ENCODE measurements at places on chromosomes 13 and 19.

DNA sequence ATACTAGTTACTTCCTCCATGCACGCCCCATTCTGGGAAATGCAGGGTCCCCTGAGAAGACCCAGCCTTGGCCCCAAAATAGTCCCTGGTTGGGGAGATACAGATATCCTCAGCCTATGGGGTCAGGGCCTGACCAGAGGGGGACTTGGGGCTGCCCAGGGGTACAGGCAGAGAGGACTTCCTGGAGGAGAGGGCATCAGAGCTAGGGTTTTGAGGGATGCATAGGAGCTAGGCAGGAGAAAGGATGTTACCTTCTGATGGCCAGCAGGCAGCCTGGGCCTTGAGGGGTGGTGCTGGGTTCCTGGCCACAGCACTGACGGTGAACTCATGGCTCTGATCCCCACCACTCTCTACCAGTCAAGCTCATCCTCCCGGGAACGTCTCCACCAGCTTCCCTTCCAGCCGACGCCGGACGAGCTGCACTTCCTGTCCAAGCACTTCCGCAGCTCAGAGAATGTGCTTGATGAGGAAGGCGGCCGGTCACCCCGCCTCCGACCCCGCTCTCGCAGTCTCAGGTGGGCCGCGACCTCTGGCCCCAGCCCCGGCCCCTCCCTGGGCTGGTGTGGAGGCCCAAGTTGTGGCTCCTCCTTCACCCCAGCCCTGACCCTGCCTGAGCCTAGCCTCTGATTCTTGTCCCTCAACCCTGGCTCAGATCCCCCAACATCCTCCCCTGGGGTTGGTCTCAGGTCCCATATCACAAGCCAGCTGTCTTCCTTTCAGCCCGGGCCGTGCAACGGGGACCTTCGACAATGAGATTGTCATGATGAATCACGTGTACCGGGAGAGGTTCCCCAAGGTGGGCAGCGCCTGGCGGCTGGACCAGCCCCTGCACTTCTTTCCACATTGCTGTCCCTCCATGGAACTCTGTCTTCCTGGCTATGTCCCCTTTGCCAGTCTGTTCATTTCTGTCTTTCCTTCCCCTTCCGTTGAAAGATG lies 25.6 kb downstream of the MAST3 start:
- DNase-seq, result no peak

GRCh38 chr13:110055089-110055488 lies 251.9 kb downstream of the COL4A1 start:
- no peak for DNase-seq

- DNase-seq, result no peak
Observed at GRCh38 chr13:45954836-45955800, 97.4 kb downstream of the ZC3H13 start.

DNA sequence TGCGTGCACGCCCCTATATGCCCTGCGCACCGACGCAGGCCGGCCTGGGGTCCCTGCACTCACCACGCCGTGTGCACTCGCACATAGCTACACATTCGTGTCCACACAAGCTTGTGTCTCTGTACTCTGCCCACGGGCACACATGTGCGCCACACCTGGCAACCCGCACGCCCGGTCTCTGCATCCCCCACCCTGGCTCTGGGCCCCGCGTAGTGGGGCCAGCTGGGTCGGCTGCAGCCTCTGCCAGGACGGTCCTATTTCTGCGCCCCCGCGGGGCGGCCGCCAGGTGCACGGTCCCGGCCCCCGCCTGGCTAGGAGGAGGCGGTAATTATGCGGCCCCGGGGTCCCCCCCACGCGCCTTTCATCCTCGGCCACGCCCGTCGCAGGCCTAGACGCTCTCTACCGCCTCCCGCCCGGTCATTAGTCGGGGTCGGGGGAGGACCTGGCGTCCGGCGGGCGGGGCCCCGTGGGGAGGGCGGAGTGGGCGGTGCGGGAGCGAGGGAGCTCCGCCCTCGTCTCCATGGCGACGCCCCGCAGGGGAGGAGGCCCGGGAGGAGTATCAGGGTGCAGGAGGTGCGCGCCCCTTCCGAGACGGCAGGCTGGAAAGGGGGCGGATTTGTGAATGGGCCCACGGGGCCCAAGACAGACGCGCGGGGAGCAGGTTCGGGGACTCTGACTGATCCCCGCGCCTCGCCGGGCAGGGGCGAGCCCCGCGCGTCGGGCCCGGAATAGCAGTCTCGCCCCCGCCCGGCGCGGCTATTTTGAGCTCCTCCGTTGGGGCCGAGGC lies 2.8 kb upstream of the CIRBP start:
- peak; percentile 92 for DNase-seq

DNA sequence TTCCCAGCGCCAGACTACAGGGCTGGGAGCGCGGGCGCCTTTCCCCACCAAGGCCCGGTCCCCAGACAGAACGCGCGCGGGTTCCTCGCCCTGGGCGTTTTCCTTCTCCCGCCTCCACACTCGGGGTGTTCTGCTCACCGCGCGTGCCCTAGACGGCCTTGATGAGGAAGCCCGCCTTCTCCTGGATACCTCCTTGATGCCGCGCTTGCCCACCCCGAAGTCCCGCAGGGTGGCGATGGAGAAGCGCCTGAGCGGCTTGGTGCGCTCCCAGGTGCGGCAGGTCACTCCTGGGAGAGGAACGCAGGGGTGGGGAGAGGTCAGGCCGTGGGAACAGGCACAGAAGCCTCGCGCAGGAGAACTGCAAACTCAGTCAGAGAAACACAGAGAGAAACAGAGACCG lies 34.8 kb downstream of the CYP2B6 start:
- no peak for DNase-seq
